ENCODE measurements at places on chromosomes 4 and X.
A peak's percentile ranks its signal among the peaks of the same experiment; 100 is the strongest.

DNA sequence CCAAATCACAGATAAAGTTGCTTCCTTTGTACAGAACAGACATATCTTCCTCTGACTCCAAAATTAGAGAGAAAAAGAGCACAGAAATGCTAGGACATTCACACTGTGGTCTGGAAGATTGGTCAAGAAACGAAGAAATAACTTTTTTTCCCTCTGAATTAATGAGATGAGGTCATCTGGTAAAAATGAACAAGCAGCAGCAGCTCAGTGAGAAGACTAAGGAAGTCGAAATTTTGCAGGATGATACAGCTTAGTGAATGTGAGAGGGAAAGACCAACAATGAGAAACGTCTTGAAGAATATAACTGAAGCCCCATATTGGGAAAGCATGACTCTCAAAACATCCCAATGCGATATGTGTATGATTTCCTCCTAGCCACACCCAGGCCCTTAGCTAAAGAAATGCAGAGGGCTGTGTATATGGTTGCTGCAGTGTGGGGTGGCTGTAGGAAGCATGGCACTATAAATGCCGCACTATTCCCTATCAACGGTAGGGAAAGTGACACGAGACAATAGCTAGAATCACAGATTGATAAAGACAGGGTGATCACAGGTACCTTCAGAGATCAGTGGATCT, 208.6 kb downstream of the VEGFC start:
- DNase-seq, result no peak

DNA sequence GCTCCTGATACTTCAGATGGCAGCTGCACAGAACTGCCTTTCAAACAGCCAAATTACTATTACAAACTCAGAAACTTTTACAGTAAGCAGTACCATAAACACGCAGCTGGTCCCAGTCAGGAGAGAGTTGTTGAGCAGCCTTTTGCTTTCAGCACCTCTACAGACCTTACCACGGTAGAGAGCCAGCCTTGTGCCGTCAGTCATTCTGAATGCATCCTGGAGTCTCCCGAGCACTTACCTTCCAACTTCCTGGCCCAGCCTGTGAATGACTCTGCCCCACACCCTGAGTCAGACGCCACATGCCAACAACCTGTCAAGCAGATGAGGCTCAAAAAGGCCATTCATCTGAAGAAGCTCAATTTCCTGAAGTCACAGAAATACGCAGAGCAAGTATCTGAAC, 12.4 kb downstream of the ZBTB49 start:
- no peak for DNase-seq

GRCh38 chrX:149611623-149612175, 16.6 kb upstream of the HSFX2 start:
- DNase-seq, result no peak

GRCh38 chr4:4408576-4409335, 21.9 kb downstream of the NSG1 start:
- DNase-seq, result no peak

- DNase-seq, result no peak
These were observed 68.4 kb downstream of the LDB2 start for GRCh38 chr4:16830081-16830480.

DNA sequence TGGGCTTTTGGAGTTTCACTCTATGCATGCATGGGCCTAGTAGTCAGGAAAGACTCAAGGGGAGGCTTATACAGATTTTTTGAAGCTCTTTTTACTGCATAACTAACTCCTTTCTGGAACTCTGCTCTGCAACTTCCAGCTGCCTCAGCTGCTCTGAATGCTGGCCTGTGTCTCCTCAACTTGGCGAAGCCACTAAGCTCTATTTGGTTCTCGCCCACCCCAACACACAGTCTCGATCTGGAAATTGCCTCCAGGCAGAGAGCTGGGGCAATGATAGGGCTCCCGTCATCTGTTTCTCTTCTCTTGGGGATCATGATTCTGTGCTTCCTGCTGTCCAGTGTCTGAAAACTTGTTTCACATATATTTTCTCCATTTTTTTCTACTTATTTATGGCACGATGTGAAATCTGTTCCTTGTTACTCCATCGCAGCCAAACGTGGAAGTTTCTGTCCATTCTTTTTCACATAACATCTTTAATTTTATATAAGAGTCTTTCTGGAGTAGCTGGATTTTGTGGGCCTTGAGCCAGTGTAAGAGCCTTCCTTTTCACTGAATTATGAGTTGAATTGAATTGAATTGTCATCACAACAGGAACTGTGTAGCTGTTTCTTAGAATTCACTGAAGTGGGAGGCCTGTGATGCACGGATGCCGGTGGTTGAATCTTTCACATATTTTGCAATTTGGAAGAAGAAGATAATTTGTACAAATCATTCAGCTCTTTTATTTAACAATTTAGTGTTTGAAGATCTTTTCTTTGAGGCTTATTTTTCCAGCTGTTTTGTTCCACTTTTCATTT, 9.0 kb downstream of the ZNF275 start:
- DNase-seq, result no peak

DNA sequence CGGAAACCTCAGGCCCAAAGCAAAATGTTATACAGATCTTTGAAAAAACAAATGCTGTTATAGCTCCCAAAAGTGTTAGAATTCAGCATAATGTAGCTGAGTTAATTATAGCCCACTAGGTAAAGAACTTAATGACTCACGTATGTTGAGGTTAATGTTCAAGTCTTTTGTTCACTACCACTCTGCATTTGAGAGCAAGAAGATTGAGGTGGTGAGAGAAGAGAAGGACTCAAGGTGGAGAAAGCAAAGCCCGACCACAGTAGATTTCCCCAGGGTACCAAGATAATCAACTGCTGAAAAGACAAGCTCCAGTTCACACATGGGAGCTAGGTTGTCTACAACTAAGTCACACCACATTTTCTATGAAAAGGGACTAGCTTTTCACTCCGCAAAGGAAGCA, 480.2 kb downstream of the DTHD1 start:
- DNase-seq, result no peak

- DNase-seq, result no peak
These were observed 57.2 kb upstream of the BEX4 start for GRCh38 chrX:103157496-103158316.

GRCh38 chr4:1048773-1049590, 37.6 kb downstream of the FGFRL1 start:
- peak; percentile 50 for DNase-seq

DNA sequence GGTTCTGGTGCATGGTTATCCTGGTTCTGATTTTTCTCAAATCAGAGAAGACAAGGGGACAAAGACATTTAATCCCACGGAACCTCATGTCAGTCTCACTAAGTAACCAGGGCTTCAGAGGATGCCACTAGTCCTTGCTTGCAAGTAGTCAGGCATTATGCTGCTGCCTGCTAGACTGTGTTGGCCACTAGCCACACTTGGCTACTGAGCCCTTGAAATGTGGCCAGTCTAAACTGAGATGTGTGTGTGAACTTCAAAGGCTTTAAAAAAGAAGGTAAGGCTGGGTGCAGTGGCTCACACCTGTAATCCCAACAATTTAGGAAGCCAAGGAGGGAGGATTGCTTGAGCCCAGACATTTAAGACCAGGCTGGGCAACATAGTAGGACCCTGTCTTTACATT, 48.6 kb upstream of the IGFBP7 start:
- DNase-seq, result no peak

GRCh38 chr4:31955346-31955745, 1235.2 kb downstream of the PCDH7 start:
- DNase-seq, result no peak

DNA sequence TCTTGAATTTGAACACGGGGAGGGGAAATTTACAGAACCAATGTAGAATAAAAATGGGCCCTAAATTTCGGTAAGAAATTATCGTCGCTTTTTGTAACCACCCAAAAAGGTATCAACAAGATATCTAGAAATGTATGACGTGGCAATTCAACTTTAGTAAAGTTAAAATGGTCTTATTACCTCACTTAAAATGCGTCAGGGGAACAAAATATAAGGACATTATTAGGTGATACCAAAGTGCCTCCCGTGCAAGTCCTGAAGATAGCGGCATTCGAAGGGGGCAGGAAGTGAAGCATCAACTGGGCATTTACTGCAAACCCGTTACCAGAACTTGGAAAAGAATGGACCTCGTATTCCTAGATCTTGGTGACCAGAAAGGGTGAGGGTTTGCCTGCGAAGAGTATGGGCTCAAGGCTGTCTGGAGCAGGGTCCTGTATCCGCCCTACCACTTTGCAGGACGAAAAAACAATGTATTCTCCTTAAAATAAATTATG, 980 bp downstream of the AP1S2 start:
- DNase-seq, result no peak

GRCh38 chrX:34578237-34578636, 78.8 kb downstream of the TMEM47 start:
- DNase-seq, result no peak

- DNase-seq, result peak; percentile 58
These were observed 283.4 kb downstream of the BCOR start for GRCh38 chrX:39814391-39814790.

DNA sequence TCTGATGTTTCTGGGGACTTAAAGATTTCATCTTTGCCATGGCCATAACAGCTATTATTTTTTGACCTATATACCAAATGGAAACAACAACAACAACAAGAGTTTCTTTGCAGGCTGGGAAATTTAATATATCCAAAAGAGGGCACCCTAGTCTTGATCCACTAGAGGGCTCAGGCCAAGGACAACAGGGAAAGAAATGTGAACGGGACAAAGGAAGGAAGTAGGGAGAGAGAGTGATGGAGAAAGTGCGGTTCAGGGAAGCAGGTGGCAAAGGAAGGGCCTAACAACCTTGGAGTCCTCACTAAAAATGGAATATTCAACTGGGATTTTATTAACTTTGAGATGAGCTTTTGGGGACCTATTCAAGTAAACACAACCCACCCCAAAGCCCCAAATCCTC, 67.8 kb upstream of the SCML1 start:
- DNase-seq, result no peak

DNA sequence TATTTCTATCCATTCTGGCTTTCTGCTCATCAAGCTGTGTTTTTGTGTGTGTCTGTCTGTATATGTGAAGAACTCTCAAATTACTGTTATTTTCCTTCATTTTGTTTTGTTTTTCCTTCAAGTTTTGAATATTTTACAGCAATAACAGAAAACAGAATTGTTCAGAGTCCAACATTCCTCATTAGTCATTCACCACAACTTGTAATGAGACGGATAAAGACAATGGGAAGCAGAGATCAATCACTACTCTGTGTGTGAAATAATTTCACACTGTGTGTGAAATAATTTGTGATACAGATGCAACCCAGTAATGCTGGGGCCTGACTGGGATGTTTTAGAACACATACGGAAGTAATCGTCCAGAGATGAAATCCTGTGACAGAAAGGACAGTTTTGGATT, 55.2 kb downstream of the HPGD start:
- no peak for DNase-seq

DNA sequence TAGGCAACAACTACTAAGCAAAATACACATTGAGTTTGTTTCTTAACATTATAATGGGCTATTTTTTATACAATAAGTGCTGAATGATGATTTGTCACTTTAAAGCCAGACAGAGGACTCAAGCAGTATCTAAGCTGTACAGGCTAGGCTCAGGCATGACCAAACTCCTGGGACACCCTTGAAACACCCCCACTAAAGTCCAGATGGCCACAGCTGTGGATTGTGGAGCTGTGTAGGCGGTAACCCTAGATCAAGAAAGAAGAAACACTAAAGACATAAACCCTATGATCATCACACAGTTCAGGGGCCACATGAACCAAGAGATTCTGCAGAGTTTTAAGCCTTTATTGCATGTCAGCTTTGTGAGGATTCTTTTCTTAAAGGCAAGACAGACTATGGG, 25.1 kb downstream of the TAB3 start:
- DNase-seq, result no peak

DNA sequence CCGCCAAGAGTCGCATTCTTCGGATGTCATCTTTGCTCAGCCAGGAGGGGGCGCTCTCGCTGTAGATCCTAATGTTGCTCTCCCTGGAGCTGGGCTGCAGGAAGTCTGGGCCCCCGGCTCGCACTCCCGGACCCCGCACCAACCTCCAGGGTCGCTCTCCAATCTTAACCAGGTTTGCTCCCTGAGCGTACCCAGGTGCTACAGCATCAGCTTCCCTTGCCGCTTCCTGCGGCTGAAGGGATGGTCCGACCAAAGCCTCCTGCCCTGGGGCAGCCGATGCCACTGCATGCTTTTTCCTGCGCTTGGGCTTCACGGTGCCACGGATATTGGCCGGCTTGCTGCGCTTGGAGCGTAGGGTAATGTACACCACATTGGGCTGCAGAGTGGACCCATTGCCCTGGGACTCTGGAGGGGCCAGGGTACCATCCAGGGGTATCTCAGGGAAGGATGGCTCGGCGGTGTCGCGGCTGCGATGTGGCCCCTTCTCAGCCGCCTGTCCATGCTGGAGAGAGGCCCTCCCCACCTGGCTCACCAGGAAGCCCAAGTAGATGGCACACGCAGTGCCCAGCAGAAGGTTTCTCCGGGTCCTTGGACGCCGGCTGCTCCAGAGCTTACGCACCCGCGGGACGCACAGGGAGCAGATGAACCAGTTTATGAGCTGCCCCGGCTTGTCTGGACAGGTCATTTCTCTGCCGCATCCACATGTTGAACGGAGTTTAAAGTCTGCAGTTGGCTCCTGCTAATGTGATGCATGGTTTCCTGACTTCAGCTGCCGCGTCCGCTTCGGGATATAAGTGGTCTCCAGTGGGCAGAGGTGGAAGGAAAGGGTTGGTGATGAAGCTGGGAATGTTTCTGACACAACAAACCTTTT, 1.9 kb downstream of the GASK1B start:
- no peak for DNase-seq

DNA sequence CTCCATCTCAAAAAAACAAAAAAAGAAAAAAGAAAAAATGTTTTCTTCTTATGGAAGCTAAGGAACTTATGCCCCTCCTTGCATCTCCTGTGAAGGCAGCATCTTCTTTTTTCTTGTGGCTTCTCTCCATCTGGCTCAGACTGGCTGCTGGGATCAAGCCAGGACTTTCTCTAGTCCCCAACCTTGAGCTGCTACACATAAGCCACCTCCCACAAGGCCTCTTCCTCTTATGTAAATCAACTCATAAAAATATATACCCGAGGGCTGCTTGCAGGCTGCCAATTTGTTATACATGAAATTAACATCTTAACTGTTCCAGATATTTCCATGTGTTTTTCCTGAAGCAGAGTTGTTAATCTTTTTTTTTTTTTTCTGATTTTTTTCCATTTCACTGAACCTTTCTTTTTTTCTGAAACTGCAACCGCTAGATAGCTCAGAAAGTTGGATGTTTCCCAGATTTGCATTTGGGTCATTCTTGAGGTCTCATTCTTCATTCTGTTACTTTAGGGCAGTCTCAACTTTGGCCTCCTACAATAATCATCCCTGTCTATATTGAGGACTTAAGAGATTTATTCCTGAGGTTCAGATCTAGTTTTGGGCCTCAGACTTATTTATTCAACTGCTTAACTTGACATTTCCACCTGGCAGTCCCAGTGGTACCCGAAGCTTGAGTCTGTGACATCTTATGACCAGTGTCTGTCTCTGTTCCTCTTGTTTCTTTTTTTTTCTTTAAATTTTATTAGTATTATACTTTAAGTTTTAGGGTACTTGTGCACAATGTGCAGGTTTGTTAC, 10.3 kb downstream of the SNX25 start:
- DNase-seq, result no peak

DNA sequence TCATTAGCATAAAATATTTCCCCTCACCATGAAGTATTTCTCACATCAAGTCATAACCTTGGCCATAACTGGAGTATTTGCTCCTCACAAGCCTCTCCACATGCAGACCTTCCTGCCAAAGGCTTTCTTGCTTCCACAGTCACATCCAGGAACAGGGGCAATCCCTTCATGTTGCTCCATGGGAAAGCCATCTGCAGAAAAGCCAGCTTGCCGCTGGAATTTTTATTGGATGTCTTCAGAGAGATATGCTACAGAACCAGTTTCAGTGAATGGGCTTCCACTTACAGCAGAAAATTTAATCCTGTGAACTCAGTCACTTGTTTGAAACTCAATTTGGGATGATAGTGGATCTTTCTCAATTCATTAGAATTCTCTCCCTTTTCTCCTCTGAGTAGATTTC, 3.2 kb upstream of the CDKN2AIP start:
- DNase-seq, result no peak

Measured in CD4-positive, alpha-beta T cell treated with Interleukin-4 for 1 hour (primary cell).